OCI-LY7 (cell line): ENCODE measurements at places on chromosomes 11 and 22. TPM values are rescaled to one million over a fixed set of nuclear protein-coding genes. Genes with fewer than 3 reads are reported as not detected.

Gene TRIM66
- 19.0 and 20.8 TPM in 2 replicates for total RNA-seq

Gene UPK3A
- total RNA-seq: not detected in 2 replicates

GRCh38 chr22:50445071-50445879, 29.6 kb downstream of the SBF1 start:
- DNase-seq: peak; percentile 70

DNA sequence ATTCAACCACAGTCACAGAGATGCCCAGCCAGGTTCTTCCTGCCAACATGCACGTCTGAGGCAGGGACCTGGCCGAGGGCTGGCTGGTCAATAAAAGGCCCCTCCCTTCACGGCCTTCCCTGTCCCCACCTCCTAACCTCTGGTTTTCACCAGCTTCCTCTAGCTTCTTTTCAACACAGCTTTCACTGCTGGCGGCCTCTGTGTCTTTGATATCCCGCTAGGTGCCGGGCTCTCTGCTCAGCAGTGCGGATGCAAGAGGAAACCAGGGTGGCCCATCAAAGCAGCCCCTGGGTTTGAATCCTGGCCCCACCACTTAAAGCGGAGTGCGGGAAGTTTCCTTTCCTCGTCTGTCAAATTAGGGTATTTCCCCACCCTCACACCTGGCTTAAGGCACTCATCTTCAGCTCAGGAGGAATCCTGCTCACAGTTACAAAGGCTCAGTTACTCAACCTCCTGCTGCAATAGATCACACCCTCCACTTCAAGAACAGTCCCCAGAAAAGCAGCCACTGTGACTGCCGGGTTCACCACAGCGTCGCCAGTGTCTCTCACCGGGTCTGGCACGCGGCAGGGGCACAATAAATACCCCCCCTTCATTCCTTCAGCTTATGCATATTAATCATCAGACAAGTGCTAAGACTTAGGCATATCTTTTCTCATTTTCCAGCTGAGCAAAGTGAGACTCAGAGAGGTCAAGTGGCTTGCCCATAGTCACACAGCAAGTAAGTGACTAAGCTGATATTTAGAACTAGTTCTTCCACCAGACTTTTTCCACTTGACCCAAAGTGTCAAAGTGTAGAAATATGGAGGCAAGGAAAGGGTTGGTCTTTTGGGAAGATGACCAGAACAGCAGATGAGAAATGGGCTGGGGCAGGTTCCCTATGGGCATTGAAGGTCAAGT, 45.7 kb downstream of the TXN2 start:
- DNase-seq: no peak

Gene RASSF10
- not detected in 2 replicates for total RNA-seq

Gene VSIG10L2
- not detected in 2 replicates for total RNA-seq

DNA sequence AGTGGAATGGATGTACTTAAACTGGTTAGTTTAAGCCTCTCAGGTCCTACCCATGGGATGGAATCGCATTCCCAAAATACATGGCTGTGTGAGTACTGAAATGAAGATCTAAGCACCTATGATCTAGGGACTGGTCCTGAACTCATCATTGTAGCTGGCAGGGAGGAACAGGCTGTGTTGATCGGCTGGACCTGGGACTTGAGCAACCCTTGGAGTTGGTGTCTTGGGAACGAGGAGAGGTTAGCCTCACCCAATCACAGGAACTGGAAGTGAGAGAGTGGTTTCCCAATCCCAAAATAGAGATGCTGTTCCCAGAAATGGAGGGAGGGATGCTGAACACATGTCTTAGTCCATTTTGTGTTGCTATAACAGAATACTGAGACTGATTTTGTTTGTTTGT, 16.4 kb upstream of the ASCC2 start:
- DNase-seq: no peak
